RPMI8226 (cell line): ENCODE measurements at places on chromosomes 3 and 15.

GRCh38 chr3:70737666-70738290 is 425.3 kb upstream of the MDFIC2 start:
- no peak for DNase-seq

GRCh38 chr3:18420555-18420954 is 4.6 kb downstream of the SATB1 start:
- no peak for DNase-seq

DNA sequence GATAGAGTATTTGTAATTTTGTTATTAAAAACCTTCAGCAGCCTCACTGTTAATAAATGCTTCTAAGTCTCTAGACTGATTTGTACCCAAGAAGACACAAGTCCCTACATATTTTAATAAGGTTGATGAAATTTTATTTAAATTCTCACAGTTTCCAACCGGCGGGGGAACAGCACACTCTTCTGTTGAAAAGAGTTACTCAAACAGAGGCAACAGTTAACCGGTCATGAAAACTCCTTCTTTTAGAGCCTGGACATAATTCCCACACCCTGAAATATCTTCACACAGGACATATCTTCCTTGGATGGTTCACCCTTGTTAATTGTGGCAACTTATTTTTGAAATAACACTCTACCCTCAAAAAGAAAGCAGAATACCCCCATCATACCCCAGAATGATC is 278.8 kb downstream of the FOXP1 start:
- DNase-seq: no peak

GRCh38 chr15:40959331-40960141 is 6.3 kb downstream of the CHAC1 start:
- no peak for DNase-seq

DNA sequence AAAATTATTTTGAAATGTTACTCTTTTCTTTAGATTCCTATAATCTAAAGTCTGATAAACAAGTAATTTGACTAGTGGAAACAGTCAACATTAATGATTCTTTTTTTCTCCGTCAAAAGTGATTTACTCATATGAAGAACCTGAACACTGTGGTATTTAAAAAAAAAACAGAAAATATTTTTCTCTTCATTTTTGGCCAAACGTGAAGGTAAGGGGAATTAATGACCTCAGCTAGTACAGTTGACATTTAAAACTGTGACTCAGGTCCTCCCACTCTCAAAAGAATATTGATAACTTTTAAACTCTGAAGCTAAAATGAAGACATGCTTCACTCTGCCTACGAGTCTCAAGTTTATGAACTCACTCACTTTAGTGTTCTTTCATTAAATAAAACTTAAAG is 34.5 kb downstream of the TIGIT start:
- no peak for DNase-seq

GRCh38 chr3:124774327-124774718 is 44.1 kb downstream of the UMPS start:
- no peak for DNase-seq

GRCh38 chr15:69297642-69298353 is 914 bp upstream of the PAQR5 start:
- no peak for DNase-seq

DNA sequence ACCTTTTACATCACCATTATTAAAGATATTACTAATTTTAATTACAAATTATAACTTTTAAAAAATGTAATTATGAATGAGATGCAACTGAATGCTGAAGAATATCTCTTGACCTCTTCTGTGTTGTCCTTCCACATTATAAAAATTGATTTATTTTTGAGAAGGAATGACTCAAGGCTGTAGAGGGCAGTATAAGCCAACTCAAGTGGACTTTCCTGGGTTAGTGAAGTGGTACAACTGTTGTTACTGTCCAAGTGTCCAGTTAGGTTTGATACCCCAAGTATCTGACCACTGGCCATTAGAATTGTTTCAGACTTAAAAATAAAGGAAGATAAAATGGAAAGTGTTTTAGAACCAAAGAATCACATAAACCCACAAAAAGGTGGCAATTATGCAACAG is 51.9 kb downstream of the BBX start:
- peak; percentile 19 for DNase-seq

DNA sequence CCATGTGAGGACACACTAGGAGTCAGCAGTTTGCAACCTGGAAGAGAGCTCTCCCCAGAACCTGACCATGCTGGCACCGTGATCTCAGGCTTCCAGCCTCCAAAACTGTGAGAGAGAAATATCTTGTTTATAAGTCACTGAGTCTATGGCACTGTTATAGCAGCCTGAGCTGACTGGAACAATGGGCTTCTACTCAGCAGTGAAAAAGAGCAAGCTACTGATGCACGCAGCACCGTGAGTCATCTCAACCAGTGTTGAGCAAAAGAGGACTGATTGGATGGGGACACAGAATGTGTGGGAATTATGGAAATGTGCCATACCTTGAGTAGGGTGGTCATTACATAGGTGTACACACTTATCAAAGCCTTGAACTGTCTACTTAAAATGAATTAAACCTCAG is 230.4 kb downstream of the PLCL2 start:
- no peak for DNase-seq

DNA sequence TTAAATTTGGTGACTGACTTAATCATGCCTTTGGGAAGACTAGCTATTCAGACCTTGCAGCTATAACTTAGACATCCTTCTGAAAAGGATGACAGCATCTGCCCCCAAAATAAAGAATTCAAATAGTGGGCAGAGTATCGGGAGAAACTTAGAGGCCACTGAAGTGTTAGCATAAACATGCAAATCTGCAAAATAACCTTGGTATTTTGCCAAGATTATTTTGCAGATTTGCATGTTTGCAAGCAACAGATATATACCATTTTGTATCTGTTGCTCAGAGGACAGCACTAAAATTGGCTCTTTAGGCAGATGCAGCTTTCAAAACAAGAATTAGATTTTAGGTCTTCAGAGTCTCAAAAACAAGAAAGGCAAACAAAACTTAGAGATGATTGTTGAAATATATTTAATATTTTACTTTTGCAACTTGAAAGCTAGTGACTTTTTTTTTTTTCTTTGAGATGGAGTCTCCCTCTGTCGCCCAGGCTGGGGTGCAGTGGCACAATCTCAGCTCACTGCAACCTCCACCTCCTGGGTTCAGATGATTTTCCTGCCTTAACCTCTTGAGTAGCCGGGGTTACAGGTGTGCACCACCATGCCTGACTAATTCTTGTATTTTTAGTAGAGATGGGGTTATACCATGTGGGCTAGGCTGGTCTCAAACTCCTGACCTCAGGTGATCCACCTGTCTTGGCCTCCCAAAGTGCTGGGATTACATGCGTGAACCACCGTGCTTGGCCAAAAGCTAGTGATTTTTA is 47.8 kb downstream of the KBTBD8 start:
- DNase-seq: no peak
